Activated T-cell treated with anti-CD3 and anti-CD28 coated beads, Interleukin-2, amount 50 U/mL, for 1 hour (primary cell): ENCODE measurements at places on chromosomes 6 and 20.
A peak's percentile ranks its signal among the peaks of the same experiment; 100 is the strongest.

DNA sequence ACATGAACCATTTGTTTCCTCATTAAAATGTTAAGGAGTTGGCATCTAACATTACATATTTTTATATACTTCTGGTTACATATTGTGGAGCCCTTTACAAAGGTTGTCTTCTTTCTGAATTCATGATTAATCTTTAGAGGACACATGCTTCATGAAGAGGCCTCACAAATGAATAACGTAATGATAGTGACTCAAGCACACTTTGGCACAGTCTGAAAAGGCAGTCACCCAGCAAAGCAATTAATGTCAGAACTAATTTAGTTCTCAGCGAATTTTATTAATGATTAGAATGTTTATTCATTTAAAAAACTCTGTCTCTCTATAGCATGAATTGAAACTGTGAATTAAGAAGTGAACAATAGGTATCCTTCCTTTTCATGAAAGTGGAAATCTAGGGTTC, 854.2 kb downstream of the PHF3 start:
- DNase-seq, result no peak

DNA sequence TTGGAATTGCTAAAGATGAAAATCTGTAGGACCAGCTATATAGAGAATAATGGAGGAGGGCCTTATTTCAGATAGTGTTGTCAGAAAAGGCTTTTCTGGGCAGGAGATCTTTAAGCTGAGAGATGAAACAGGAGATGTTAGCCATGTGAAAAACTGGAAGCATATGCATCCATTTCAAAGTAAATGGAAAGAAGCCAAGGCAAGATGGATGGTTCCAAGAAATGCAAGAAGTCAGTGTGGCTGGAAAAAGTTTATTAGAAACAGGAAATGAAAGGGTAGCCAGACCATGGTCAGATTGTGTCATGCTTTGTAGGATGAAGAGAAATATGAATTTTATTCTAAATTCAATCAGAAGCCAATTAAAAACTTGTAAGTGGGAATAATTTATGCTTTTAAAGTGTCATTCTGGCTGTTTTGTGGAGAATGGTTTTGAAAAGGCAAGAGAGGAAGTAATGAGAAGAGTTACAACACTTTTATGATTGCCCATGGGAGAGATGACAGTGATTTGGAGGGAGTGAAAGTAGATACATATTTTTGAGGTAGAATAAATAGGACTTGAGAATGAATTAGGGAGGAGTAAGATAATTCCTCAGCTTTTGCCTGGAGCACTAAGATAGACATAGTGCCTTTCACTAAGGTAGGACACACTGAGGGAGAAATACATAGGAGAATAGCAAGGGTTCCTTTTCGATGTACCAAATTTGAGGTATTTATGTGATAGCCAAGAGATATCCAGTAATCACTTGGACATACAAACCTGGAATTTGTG, 620.1 kb downstream of the HTR1B start:
- DNase-seq, result no peak

DNA sequence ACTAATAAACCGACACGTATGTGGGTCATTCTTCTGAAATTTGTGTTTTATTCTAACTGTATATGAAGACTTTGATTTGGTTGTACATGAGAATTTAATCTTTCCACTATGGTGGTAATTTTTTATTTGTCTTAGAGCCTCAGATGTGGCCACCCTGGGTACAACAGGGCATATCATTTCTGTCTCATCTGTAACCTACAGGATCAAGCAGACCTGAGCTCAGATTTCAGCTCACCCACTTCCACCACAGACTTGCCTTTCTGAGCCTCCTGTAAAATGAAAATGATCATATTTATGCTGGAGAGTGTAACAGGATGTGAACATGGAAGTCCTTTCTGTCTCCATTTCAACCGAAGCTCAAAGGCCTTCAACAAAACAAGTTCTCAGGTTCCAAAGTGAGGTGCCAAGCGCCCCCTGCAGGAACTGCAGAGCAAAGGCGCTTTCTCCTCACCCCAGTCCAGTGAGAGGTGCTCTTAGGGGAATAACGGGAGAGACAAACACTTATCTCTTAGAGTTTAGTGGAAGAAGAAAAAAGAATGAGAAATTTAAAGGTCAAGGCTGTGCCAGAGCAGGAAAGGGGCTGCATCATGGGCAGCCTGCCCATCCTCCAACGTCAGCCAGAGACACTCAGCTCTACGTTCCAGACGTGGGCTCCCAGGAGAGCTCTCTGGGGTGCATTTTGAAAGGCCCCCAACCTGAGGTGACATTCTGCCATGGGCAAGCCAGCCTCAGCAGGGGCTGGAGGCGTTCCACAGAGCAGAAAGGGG, 23.0 kb upstream of the CD24 start:
- peak; percentile 52 for DNase-seq

DNA sequence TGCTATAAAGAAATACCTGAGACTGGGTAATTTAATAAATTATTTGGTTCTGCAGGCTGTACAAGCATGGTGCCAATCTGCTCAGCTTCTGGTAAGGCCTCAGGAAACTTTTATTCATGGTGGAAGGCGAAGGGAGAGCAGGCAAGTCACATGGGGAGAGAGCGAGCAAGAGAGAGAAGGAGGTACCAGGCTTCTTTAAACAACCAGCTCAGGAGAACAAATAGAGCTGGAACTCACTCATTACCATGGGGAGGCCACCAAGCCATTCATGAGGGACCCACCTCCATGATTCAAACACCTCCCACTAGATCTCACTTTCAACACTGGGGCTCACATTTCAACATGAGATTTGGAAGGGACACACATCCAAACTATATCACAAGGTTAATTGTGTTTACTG, 44.9 kb upstream of the CRISP1 start:
- no peak for DNase-seq

- no peak for DNase-seq
Measured at GRCh38 chr6:135600931-135601330, 103.4 kb upstream of the AHI1 start.

DNA sequence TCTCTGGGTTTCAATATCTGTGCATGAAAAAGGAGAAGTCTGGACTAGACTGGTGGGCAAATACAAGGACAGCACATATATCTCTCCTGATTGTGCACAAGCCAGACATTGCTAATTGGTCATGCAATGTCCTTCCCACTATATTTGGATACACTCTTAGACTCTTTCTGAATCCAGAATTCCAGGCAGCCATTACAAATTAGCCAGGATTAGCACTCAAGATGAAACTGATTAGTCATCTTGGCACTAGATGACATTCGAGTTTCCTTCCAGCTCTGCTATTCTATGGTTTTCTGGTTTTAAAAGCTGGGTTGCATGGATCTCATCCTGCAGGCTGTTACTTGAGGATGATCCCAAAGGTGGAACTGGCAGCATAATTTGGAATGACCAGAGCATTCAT, 73.2 kb downstream of the SCP2D1 start:
- DNase-seq, result no peak

- no peak for DNase-seq
Measured at GRCh38 chr20:60718743-60719480, 533.1 kb upstream of the CDH4 start.

DNA sequence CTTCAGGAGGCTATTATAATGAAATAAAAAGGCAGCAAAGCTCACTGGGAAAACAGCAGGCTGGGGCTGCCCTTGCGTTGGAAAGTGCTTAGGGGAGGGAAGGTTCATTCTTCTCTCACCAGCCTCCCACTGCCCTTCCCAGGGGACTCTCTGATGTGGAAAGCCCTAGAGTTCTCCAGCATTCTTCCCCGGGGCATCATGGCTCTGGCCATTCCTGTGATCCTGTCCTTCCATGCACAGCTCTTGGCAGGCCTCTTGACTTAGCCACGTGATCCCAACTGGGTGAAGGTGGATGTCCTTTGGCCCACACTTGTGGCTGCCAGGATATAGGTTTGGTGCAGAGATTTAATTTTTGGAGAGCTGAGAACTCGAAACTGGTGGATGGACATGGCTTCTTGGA, 58.0 kb upstream of the ZNF831 start:
- no peak for DNase-seq

- DNase-seq, result no peak
Measured at GRCh38 chr6:27209196-27209595, 38.3 kb upstream of the PRSS16 start.

DNA sequence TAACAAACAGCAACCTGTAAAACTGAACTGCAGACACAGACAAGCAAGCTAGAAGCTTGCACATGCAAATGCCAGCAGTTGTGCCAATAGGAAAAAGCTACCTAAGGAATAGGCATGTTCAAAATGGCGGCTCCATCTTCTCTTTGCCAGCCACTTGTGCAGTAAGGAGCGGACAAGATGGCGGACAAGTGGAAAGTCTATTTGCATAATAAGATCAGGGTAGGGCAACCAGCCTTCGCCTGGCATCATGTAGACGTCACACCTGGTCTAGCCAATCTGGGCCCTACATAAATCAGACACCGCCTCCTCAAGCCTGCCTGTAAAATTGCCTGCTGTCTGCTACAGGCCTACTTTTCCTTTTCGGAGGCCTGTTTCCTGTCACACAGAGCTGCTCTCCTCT, 18.0 kb downstream of the C6orf52 start:
- no peak for DNase-seq

- DNase-seq, result no peak
Measured at GRCh38 chr6:121652726-121653623, 217.5 kb downstream of the GJA1 start.

DNA sequence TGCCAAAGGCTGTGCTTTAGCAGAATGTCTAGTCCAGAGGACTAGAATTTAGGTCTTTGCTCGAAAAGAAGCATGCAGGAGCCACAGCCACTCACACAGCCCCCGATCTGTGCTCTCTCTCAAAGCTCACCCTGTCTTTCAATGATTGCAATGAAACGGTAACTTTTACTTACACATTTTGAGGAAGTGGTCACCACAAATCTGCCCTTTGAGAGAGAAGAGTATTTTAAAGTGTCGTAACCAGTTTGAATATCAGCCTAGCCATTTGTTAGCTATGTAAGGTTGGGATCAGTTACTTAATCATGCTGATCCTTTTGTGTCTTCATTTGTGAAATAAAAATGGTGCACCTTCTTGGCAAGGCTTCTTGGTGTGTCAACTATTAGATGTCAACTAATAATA, 209.0 kb downstream of the TFAP2A start:
- DNase-seq, result no peak

- DNase-seq, result no peak
Measured at GRCh38 chr6:90173262-90173925, 123.2 kb downstream of the BACH2 start.

- no peak for DNase-seq
Measured at GRCh38 chr6:15754706-15755079, 91.9 kb upstream of the DTNBP1 start.

- DNase-seq, result no peak
Measured at GRCh38 chr6:42572523-42572922, 8.7 kb downstream of the UBR2 start.

- DNase-seq, result no peak
Measured at GRCh38 chr20:46991880-46992639, 97.4 kb downstream of the EYA2 start.

DNA sequence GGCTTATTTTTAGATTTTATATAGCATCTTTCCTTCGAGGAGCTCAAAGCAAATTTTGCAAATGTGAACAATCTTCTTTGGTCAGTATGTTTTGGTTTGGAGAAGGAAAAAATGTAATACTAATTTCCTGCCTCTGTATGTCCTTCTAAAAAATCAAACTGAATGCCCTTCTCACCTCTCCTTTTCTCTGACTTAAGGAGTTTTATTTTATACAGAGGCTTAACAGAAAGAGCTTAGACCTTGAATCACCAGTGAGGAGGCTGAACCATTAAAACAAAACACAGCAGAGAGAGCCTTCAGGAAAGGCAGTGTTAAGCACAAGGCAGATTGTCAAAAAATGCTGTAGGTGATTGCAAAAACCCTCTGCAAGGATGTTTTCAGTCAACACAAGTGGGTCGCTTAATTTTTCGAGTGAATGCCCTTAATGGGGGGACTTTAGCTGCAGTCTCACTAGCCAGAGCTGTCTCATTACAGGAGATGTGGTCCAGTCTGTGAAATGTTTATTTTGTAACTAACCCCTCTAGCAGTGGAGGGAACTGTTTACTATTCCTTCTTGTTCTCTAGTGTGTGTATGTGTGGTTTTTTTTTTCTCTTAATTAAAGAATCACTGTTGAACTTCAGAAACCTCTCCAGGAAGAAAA, 481.3 kb upstream of the CITED2 start:
- DNase-seq, result no peak

GRCh38 chr6:137827977-137828810, 38.9 kb upstream of the TNFAIP3 start:
- DNase-seq, result peak; percentile 35

- no peak for DNase-seq
Measured at GRCh38 chr20:16069389-16070010, 503.7 kb downstream of the KIF16B start.

- no peak for DNase-seq
Measured at GRCh38 chr6:130026859-130027258, 8.5 kb downstream of the L3MBTL3 start.

- DNase-seq, result no peak
Measured at GRCh38 chr6:165308926-165309731, at the start of gene C6orf118. Gene C6orf118, minus strand, starts transcription at chr6:165309605. Its CDS starts 19 bp downstream, at chr6:165309586.

- no peak for DNase-seq
Measured at GRCh38 chr20:59451641-59452040, 151.2 kb downstream of the EDN3 start.

DNA sequence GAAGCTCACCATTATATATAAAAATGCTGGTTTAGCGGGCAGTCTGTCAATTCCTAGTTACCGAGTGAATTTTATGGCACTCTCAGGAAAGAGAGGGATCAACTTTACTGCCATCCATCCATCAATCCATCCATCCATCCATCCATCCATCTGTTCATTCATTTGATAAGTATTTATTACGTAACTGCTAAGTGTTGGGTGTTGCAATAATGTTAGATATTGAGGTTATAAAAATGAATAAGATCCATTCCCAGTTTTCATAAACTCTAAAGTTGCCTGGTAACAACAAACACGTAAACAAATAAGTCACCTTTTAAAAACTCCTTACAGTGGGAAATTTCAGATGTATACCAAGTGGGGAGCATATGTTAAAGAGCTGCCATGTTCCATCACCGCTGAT, 36.8 kb downstream of the SASH1 start:
- DNase-seq, result no peak

- no peak for DNase-seq
Measured at GRCh38 chr20:39660226-39660625, 698.1 kb downstream of the DHX35 start.

DNA sequence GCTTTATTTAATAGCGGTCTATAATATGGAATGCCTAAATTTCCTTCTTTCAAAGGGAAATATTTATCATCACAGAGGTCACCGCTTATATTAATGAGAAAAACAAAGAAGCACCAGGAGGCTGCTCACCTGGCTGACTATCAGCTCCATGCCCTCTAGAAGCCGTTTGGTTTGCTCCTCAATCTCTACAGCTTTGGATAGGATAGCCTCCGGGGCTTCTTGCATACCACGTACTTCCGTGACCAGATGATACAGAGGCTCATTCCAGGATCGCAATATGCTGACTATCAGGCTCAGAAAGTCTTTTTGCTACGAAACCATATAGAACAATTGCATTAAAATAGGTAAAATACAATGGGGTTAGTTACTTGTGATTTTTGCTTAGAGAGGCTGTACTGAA, 6.8 kb downstream of the PRL start:
- DNase-seq, result no peak
